Stimulated activated CD8-positive, alpha-beta memory T cell treated with anti-CD3 and anti-CD28 coated beads, Interleukin-15, amount 100 ng/mL, for 24 hours (primary cell): ENCODE measurements at places on chromosomes 7 and 10.

- DNase-seq, result no peak
Measured at GRCh38 chr10:69573056-69573806, at the start of gene NEUROG3. Gene NEUROG3 (minus strand): TSS chr10:69573422. CDS start chr10:69573043, 379 bp downstream.

GRCh38 chr7:128271471-128271941 lies 30.4 kb downstream of the LEP start:
- no peak for DNase-seq

- DNase-seq, result no peak
Measured at GRCh38 chr10:31123946-31124345, 92.3 kb upstream of the ZNF438 start.

DNA sequence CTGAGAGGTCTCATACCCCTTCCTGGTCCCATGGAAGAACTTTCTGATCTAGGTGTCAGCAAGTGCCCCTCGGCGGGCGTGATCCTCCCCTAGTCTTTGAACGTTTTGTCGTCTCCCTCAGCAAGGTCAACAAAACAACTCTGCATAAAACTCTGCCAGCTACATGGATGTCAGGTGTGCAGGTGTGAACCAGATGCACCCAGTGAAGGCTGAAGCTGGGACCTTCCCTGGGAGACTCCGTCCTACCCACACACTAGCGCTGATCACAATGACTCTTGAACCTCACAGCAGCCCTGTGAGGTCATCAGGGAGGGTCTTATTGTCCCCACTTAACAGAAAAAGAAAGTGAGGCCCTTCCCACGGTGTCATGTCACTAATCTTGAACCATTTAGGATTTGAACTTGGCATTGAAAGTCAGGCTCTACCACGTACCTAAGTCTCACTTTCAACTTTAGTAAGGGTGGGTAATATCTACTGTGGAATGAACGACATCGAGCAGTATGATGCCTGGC lies 68.1 kb downstream of the VSTM4 start:
- no peak for DNase-seq
